Fibroblast of villous mesenchyme (primary cell): ENCODE measurements at places on chromosomes 7 and 10. TPM values are rescaled to one million over a fixed set of nuclear protein-coding genes. Genes with fewer than 3 reads are reported as not detected.
A peak's percentile ranks its signal among the peaks of the same experiment; 100 is the strongest.

DNA sequence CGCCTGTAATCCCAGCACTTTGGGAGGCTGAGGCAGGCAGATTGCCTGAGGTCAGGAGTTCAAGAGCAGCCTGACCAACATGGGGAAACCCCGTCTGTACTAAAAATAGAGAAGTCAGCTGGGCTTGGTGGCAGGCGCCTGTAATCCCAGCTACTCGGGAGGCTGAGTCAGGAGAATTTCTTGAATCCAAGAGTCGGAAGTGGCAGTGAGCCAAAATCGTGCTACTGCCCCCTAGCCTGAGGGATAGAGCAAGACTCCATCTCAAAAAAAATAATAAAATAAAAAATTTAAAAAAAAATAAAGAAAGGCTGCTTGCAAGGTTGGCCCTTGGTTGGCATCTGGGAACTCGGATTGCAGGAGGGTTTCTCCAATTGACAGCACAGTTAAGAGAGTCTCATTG, 221.6 kb downstream of the DGKI start:
- no peak for DNase-seq

DNA sequence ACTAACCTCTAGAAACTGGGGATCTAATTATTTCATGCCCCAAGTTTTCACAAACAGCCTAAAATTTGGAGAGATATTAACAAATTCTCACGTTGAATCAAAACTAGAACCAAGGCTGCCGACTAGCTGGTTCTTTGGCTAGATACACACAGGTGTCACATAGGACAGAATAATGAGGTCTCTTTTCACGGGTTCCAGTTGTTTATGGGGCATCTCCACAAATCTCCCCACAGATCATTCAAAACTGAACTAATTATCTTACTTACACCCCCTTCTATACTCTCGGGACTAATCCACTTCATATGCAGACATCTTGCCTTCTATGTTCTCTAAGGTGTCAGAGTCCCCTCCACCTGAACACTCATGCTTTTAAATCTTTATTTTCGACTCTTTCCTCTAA, 16.4 kb upstream of the OR2AE1 start:
- DNase-seq, result no peak

GRCh38 chr10:63670291-63670898, 149.2 kb downstream of the REEP3 start:
- DNase-seq, result peak; percentile 48

- DNase-seq, result no peak
Measured at GRCh38 chr7:144379776-144380384, 23.6 kb downstream of the NOBOX start.

DNA sequence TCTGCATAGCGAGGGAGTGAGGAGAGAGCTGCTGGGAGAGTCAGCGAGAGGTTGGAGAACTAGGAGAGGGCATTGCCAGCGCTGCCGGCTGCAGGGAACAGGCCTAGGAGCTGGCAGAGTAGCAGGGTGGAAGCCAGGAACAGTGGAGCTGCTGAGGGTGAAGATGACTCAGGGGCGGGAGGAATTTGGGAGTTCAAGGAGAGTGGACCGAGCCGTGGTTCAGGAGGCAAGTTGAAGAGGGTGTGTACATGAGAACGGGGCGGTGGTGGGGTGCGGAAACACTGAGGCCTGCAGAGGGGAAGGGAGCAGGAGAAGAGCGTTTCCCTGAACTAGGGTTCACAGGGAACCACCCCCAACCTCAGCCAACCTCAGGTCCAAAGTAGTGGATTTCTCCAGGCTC, 31.5 kb downstream of the HIF1AN start:
- no peak for DNase-seq

GRCh38 chr10:127527320-127527719, 21.8 kb upstream of the NPS start:
- no peak for DNase-seq

FFAR4 gene
- total RNA-seq, result not detected in 2 replicates

BMPER gene
- total RNA-seq, result 5.8 and 7.8 TPM in 2 replicates
